ENCODE measurements at places on chromosomes 16 and 17.

DNA sequence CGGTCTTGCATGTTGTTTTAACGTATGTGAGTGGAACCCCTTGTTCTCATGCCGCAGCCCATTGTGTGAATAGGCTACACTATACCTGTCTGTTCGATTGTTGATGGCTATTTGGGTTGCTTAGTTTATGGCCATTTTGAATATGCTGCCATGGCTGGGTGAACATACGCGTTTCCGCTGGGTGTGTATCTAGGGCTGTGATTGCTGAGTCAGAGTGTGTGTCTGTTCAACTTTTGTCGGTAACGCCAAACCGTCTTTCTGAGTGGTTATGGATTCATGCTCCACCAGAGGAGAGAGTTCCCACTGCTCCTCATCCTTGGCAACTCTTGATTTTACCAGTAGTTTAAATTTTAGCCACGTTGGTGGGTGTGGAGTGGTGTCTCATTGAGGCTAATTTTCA lies 77.0 kb downstream of the METRNL start:
- DNase-seq, result no peak

GRCh38 chr17:78924481-78925151 lies 571 bp downstream of the TIMP2 start:
- no peak for DNase-seq

DNA sequence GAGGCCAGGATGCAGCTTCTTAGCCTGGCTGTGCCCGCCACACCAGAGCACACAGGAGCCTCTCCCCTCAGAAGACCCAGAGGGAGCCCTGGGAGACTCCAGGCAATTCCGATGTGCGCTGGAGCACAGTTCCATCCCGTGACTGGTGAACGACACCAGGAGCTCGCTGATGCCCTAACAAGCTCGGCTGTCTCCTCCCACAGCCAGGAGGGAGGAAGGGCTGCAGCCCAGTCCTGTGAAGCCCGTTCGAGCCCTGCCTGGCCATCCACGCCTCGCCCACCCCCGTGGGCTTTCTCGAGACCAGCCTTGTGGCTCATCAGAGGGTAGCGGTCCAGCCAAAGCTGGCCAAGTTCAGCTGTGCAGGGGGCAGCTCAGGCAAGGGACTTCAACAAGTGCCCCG lies 21.8 kb upstream of the RASD1 start:
- no peak for DNase-seq

DNA sequence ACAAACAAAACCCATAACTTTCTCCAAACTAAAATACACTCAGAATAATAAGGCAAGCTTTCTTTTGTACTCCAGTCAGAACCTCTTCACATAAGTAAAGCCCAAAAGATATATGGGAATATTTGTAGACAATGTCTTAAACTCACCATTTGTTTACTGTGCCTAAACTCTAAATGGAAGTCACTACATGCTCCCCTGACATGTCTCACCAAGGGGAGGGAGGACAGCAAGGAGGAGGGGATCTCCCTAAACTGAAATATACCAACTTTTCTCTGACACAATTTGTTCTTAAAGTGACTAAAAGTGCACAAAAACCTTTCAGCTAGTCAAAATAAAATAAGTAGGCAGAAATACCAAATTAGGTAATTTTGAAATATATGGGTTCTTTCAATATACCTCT lies 38.5 kb downstream of the GRB7 start:
- DNase-seq, result no peak

DNA sequence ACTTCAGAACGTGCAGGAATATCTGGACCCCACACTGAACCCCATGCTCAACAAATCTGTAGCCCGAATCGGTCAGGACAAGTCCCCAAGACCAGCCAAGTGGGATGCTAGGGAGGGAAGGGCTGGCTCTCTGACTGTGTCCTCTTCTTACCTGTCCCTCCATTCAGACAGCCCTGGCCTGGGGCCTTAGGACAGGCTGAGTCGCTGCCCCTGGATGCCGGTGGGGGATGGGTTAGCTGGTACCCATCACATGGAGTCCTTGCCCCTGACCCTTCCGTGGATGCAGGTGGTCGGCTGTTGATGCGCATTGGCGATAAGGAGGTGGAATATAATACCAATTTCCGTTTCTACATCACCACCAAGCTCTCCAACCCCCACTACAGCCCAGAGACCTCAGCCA lies 16.0 kb upstream of the KDM6B start:
- DNase-seq, result no peak

- no peak for DNase-seq
Observed at GRCh38 chr17:9456330-9456729, 119.3 kb downstream of the STX8 start.
